ENCODE measurements at places on chromosomes 16 and 17. TPM values are rescaled to one million over a fixed set of nuclear protein-coding genes. Genes with fewer than 3 reads are reported as not detected.
A peak's percentile ranks its signal among the peaks of the same experiment; 100 is the strongest.

DNA sequence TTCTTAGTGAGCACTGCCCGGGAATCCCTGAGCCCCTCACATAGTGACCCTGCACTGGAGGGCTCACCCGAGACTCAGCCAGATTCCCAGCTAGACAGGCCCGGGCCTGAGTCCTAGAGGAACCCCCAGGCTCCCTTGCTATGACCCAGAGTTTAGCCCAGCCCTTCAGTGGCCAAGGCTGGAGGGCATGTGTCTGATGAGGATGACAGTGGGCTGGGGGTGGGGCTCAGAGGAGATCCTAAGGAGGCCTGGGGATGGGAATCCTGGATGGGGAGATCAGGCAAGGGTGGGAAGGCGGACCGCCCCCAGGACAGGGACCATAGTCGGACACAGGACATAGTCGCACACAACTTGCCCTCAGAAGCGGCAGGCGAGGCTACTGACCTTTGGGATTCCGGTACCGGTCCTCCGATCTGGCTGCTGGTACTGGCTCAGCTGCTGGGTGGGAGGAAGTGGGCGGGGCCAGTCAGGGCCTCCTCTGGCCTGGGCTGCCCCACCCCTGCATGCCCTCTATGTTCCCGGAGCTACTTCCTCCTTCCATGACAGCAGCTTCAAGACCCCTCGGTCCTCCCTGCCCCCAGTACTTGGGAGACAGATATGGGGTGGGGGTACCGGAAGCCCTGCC lies 1.1 kb downstream of the CD79B start:
- no peak for DNase-seq

DNA sequence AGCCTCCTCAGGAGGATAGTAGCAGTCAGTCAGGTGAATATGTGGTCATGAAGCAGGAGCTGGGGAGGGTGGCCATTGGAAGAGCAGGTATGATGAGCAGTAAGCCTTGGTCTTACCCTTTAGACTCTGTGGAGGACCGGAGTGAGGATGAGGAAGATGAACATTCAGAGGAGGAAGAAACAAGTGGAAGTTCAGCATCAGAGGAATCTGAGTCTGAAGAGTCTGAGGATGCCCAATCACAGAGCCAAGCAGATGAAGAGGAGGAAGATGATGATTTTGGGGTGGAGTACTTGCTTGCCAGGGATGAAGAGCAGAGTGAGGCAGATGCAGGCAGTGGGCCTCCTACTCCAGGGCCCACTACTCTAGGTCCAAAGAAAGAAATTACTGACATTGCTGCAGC lies 12.7 kb downstream of the SRCAP start:
- DNase-seq: no peak

DNA sequence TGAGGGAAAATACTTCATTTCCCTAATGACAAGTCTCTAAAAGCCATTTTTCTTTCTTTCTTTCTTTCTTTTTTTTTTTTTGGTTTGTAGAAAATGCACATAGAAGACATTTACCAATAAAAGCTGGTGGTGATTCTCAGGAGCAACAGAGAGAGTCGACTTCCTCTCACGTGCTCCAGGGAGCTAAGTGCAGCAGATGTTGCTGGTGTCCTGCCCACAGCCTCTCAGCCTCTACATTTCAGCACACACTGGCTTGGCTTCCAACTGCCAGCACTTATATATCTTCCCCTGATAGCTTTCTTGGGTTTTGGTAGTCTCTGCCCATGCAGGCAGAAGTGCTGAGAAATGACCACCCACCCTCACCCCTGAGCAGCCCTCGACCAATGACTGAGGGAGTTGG lies 58.4 kb upstream of the MARCHF10 start:
- DNase-seq: no peak

DNA sequence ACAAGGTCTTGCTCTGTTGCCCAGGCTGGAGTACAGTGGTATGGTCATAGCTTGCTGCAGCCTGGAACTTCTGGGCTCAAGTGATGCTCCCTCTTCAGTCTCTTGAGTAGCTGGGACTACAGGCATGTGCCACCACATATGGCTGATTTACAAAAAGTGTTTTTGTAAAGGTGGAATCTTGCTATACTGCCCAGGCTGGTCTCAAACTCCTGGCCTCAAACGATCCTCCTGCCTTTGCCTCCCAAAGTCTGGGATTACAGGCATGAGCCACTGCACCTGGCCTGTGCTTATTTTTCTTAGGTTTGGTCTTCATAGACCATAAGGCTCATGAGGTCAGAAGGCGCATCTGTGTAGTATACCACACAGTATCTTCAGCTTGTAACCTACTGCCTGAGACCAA lies 5.3 kb downstream of the CLEC19A start:
- no peak for DNase-seq

DNA sequence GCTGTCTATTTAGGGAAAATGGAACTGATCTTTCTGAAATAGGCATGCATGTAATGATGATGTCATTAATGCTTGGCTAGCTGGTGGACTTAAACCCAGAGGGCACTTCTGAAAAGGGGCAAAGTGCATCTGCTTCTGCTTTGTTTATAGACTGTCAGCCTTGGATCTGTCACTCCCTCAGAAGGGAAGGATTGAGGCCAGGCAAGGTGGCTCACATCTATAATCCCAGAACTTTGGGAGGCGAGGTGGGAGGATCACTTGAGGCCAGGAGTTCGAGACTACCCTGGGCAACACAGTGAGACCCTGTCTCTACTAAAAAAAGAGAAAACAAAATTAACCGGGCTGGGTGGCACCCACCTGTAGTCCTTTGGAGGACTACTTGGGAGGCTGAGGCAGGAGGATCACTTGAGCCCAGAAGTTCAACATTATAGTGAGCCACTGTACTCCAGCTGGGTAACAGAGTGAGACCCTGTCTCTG lies 185.5 kb downstream of the WWOX start:
- peak; percentile 13 for DNase-seq

DNA sequence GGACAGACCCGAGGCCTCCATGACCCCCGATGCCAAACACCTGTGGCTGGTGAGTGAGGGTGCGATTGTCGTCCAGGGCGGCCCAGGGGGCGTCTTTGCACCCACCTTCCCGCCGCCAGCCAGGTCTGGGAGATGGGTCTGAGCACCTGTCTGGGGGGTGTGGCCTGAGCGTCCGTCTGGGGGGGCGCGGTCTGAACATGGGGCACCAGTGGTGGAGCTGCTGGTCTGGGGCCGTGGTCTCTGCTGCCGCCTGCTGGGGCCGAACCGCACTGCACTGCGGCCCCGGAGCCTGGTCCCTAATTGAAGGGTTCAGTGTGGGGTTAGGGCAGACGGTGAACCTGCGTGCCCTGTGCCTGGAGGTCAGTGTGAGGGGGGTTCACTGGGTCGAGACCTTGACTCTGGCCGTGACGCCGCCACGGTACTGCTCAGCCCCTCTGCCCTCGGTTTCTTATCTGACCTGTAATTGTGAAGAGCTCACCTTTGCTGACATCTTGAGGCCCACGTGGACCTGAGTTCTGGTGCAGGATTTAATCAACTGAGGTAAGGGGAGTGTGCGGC lies 12.6 kb upstream of the TCF25 start:
- peak; percentile 20 for DNase-seq

GRCh38 chr17:2122641-2123302 lies 67.9 kb downstream of the HIC1 start:
- peak; percentile 96 for DNase-seq

- DNase-seq: no peak
Measured at GRCh38 chr17:11296994-11297393, 56.0 kb downstream of the SHISA6 start.

DNA sequence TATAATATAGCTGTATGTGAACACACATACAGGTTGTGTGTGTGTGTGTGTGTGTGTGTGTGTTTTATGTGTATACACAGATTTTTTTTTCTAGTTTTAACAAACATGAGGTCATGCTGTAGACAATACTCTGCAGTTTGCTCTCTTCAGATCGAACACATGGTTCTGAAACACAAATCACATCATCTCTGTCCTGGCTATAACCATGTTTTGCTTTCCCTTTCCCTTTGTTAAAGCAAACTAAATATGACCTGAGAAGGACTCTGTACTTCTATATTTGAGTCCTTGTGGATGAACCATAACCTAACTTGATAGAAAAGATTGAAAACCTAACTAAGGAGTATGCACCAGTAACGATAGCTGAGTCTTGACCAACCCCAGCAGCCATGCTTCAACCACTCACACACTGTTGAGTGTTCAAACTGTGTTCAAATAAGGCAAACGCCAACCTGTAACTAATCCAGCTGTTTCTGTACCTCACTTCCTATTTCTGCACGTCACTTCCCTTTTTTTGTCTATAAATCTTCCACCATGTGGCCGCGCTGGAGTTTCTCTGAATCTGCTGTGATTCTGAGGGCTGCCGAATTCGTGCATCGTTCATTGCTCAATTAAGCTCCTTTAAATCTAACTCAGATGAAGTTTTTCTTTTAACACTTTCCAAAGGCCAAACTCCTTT lies 303.8 kb downstream of the HS3ST3B1 start:
- DNase-seq: no peak

DNA sequence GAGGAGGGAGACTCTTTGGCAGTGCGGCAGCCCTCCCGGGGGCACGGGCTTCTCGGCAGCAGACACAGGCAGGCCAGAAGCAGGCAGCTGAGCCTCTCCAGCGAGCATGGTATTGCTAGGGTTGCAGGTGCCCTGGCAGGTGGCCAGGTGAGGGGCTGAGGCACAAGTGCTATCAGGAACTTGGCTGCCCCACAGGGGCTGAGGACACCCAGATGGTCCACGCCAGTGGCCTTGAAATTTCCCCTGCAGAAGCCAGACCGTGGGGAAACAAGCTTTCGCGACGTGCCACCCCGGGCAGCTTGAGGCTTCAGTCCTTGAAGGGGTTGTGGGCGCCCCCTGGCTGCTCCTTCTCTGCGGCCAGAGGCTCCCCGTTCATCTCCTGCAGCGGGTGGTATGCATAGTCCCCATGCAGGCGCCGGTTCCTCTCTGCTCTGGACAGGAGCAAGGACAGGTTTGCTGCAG lies 8.5 kb downstream of the NAGPA start:
- no peak for DNase-seq

DNA sequence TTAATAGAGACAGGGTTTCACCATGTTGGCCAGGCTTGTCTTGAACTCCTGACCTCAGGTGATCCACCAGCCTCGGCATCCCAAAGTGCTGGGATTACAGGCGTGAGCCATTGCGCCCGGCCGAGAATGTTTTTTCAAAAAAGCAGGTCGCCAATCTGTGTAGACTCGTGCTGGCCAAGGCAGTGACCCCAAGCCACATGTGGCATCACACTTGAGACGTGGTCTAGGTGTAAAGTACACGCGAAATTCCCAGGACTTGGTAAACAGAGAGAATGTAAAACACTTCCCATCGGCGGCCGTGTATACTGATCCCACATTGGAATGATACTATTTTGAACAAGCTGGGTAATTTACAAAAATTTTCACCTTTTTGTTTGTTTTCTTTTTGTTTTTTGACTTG lies 41.1 kb downstream of the TBC1D16 start:
- no peak for DNase-seq

- DNase-seq: no peak
Measured at GRCh38 chr17:15184872-15185624, 80.1 kb downstream of the PMP22 start.

DNA sequence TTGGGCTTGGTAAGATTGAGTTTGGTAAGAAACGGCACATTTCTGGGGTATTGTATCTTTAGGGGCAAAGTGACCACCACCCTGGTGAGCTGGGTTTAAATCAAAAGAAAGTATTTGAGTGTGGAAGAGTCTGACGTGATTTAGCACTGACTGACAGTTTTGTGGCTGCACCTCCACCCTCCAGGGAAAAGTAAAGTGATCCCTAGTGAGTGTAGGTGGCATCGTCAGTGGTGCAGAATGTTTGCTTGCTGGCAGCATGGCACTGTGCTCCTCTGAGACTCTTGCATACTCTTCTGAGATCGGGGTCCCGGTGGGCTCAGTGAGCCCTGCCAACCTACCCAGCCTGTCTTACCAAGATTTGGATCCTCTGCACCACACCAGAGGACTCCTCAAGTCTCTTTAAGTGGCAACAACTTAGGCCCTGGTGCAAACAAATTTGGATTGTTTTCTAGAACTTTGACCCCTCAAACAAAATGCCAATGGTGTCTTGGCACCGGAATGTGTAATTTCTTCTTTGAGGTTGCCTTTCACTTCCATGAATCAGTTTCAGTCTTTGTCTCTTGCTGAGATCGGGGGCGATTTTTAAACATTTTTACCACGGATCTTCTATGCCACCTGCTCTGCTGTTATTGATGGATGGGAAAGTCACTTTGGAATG lies 2.8 kb downstream of the PRKCB start:
- DNase-seq: no peak

DNA sequence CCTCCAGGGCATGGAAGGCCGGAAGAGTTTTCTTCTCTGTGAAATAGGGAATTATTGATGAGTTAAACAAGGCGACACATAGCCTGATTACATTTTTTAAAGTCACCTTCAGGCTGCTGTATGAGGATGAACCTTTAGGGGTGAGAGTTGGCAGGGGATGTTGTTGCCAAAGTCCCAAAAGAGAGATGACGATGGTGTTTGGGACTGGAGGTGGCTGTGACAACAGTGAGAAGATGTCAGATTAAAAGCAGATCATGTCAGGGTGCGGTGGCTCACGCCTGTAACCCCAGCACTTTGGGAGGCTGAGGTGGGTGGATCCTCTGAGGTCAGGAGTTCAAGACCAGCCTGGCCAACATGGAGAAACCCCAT lies 16.8 kb upstream of the ASGR2 start:
- no peak for DNase-seq

GRCh38 chr17:48241131-48241591 lies 133.6 kb downstream of the SNX11 start:
- peak; percentile 75 for DNase-seq

DNA sequence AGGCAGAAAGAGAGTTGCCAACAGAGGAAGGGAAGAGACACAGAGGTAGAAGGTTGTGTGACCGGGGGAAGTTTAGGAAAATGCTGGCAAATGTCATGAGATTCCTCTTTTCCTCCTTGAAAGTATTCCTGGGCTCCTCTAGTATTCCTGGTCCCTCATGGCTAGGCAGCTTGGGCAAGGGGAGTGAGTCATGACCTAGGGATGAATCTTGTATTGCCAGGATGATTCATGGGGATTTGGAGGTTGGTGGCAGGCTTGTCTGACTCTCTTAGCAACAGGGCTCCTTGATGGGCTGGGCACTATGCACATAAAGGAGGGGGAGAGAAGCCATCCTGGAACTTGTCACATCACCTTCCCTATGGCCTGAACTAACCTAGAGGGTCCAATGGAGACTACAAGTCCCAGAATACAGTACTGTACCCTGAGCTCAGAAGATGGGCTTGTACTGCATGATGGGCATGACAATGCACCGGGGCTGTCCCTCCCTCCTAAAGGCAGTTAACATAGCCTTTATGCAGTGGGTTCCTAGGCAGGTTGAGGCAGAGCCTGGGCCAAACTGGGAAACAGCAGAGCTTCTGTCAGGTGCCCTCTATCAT lies 2.1 kb upstream of the SEZ6 start:
- DNase-seq: no peak

- no peak for DNase-seq
Measured at GRCh38 chr17:39981766-39982375, 1.3 kb downstream of the PSMD3 start.

Gene G6PC1
- total RNA-seq: not detected

Gene KCNH4
- not detected for total RNA-seq

Gene SYNGR3
- total RNA-seq: 2.6 TPM

Gene NQO1
- 384 TPM for total RNA-seq

Gene KLHL10
- total RNA-seq: under 0.01 TPM

Gene ALOX15B
- not detected for total RNA-seq

Gene ZSCAN10
- total RNA-seq: under 0.01 TPM

Gene FOXL1
- total RNA-seq: 3.5 TPM

Gene KRTAP17-1
- not detected for total RNA-seq

Gene TP53TG3D
- 1.3 TPM for total RNA-seq

Gene ERBB2
- total RNA-seq: 42.2 TPM

Gene BAIAP3
- total RNA-seq: 0.32 TPM

Measured in fibroblast of villous mesenchyme (primary cell).